Cardiac muscle cell (in vitro differentiated cells and primary cell): ENCODE measurements at places on chromosomes 7 and 10. TPM values are rescaled to one million over a fixed set of nuclear protein-coding genes. Genes with fewer than 3 reads are reported as not detected.

Gene PCDH15
- total RNA-seq, result 0.30 TPM in 1 of 2 replicates, not detected in the other

Gene CALY
- total RNA-seq, result 9.8 and 16.3 TPM in 2 replicates

Gene HMX2
- total RNA-seq, result not detected in 2 replicates

Gene GPR37
- total RNA-seq, result 8.6 and 17.1 TPM in 2 replicates

Gene MUC3A
- total RNA-seq, result not detected in 2 replicates

Gene ORC5
- total RNA-seq, result 65.4 and 66.5 TPM in 2 replicates

Gene HOXA13
- total RNA-seq, result not detected in 2 replicates

Gene PCLO
- 0.67 and 1.1 TPM in 2 replicates for total RNA-seq

Gene EN2
- not detected in 2 replicates for total RNA-seq

Gene LUC7L2
- 55.1 and 105 TPM in 2 replicates for total RNA-seq

DNA sequence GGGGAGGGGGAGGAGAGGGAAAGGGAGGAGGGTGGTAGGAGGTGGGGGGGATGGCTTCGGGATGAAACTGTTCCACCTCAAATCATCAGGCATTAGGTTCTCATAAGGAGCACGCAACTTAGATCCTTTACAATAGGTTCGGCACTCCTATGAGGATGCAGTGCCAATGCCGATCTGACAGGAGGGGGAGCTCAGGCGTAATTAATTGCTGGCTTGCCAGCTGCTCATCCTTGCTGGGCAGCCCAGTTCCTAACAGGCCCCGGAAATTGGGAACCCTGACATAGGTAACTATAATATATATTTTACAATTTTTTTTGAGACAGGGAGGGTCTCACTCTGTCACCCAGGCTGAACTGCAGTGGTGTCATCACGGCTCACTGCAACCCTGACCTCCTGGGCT, 118.8 kb upstream of the SFMBT2 start:
- H3K4me3 ChIP-seq, result no peak overlapping the region
- no peak overlapping the region for H3K27ac ChIP-seq
- peak; percentile 70 for DNase-seq
- H3K4me1 ChIP-seq, result no peaks in the 10 kb centered on the region
- no peaks in the 10 kb centered on the region for H3K27me3 ChIP-seq

DNA sequence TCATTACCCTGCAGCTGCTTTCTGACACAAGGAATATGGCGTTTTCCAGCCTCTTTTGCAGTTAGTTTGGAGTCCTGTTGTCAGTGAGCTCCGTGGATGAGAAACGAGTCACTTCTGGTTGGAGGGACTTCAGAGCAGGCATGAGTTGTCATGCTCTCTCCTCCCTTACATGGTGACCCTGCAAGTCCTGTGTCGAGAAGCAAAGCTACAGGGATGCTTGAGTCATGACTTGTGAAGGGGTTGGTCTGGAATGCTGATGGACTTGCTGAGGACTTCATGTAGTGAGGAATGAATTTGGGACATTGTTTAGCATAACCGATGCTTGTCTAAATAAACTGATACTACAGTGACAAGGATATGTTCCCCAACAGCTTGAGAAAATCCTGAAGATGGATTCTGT, 108.8 kb downstream of the ADCYAP1R1 start:
- no peak overlapping the region for H3K4me3 ChIP-seq
- H3K36me3 ChIP-seq, result no peaks in the 10 kb centered on the region

DNA sequence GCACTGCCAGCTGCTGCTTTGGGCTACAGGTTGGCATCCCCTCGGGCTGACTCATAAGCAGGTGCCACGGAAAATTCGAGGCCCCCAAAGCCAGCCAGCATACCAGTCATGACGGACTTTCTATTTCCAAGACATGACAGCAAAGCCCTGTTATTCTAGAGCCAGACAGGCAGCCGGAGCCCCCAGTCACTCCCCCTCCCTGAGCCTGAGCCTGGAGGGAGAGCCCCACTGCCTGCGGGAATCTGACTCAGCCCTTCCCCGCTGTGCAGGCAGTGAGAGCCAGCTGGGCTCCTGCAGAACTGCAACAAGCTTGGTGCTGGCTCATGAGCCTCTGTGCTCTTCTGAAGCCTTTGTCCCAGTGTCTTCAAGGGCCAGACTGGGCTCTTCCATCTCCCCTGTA, 15.8 kb downstream of the BTBD16 start:
- H3K4me1 ChIP-seq, result no peaks in the 10 kb centered on the region
- H3K27me3 ChIP-seq, result no peaks in the 10 kb centered on the region
- H3K36me3 ChIP-seq, result no peaks in the 10 kb centered on the region
- no peak overlapping the region for H3K27ac ChIP-seq
- no peak for DNase-seq

DNA sequence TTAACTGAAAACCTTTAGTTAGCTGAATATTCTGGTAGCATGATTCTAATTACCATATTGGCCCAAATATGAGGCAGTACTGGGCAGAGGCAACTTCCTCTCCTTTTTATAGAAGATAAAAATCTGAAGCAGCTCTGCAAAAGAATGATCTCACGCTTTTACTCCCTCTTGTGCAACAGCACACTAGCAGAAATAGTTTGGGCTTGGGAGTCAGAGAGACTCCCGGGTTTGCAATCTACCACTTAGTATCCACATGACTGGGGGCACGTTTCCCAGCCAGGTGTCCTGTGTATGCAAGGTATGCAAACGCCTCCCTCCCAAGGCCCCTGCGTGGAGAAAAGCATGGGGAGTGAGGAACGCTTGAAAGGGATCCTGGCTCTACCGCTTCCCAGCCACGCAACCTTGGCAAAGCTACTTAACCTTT, 47.2 kb upstream of the RHEB start:
- no peaks in the 10 kb centered on the region for H3K4me1 ChIP-seq
- peaks cover 75% of the 10 kb centered on the region for H3K36me3 ChIP-seq
- H3K4me3 ChIP-seq, result no peak overlapping the region
- DNase-seq, result no peak
- no peaks in the 10 kb centered on the region for H3K27me3 ChIP-seq
- peak overlapping the region; percentile 18 for H3K27ac ChIP-seq

DNA sequence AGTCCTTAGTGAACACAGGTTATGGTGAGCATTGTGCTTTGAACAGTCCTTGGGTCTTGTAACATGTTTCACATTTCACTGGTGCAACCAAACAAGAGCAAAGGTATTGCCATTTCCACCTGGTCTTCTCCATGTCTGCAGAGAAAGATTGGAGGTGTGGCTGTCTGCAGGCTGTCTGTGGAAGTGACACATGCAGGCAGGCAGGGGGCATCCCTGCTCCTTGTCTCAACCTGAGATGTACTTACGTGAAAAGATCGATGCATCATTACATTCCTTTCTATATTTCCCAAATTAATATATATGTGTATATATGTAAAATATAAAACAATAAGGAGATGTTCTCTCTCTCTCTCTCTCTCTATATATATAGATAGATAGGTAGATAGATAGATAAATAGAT, 54.3 kb downstream of the LRRC18 start:
- H3K27ac ChIP-seq, result no peak overlapping the region
- H3K4me1 ChIP-seq, result no peaks in the 10 kb centered on the region
- no peak overlapping the region for H3K4me3 ChIP-seq
- H3K36me3 ChIP-seq, result no peaks in the 10 kb centered on the region
- peaks cover 6% of the 10 kb centered on the region for H3K27me3 ChIP-seq
- DNase-seq, result peak; percentile 24

- peaks cover 16% of the 10 kb centered on the region for H3K27me3 ChIP-seq
- H3K36me3 ChIP-seq, result no peaks in the 10 kb centered on the region
- no peak overlapping the region for H3K4me3 ChIP-seq
- H3K4me1 ChIP-seq, result no peaks in the 10 kb centered on the region
- no peak overlapping the region for H3K27ac ChIP-seq
- DNase-seq, result no peak
Observed at GRCh38 chr10:117926491-117926890, 120.2 kb downstream of the RAB11FIP2 start.

DNA sequence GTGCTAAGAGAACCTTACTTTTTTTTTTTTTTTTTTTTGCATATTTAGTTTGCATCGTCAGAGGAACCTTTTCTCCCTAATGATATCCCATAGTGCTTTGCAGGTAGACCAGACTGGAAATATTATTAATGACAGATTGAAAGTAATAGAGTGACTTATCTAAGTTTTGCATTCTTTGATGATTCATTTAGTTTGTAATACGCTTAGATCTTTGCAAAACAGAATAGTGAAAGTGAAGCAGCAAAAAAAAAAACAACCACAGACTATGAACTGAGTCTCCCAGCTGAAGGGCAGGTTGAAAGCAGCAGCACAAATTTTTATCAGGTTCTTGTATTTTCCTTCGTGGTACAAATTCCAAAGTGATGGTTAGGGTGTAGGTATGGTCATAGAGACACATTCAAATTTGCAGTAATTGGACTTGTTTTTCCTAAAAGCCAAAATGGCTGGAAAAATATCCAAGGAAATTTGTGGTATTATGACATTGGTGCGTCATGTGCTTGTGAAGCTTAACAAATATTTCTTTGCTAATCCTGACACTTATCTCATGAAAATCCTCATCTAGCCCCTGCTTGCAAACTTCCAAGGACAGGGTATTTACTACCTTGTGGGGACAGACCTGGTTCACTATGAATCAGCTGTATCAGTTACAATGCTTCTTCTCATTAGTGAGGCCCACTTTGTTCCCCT, 81.8 kb upstream of the CREB5 start:
- no peak for DNase-seq
- H3K36me3 ChIP-seq, result no peaks in the 10 kb centered on the region
- H3K27me3 ChIP-seq, result no peaks in the 10 kb centered on the region
- H3K4me1 ChIP-seq, result peaks cover 21% of the 10 kb centered on the region
- no peak overlapping the region for H3K4me3 ChIP-seq
- H3K27ac ChIP-seq, result no peak overlapping the region

DNA sequence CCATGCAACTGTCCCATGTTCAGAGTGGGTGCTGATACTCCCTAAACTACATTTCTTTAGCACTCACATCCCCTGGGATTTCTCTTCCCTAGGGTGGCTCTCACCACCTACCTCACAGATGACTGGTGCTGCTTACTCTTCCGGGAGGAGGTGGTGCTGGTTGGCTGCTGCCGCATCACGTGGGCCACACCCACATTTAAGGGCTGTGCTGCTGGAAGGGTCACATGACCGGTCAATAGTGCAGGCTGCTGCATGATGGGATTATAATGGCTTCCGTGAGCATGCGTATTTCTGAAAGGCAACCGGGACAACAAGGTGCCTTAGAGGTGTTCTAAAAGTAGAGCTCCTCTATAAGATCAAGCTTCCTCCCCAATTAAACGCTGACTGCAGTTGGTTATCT, 76.8 kb downstream of the CLEC2L start:
- H3K4me1 ChIP-seq, result peaks cover 4% of the 10 kb centered on the region
- H3K4me3 ChIP-seq, result no peak overlapping the region
- H3K27me3 ChIP-seq, result no peaks in the 10 kb centered on the region
- H3K27ac ChIP-seq, result no peak overlapping the region

GRCh38 chr7:36854652-36855051, 130.4 kb upstream of the AOAH start:
- peaks cover 10% of the 10 kb centered on the region for H3K4me1 ChIP-seq
- H3K36me3 ChIP-seq, result no peaks in the 10 kb centered on the region
- H3K4me3 ChIP-seq, result no peak overlapping the region
- no peaks in the 10 kb centered on the region for H3K27me3 ChIP-seq
- DNase-seq, result no peak

- no peak for DNase-seq
- H3K4me1 ChIP-seq, result peaks cover 10% of the 10 kb centered on the region
- H3K27ac ChIP-seq, result no peak overlapping the region
- H3K4me3 ChIP-seq, result no peak overlapping the region
Observed at GRCh38 chr7:97022491-97023306, 1.9 kb downstream of the DLX5 start.

GRCh38 chr10:24277771-24278170, 68.8 kb downstream of the KIAA1217 start:
- H3K4me1 ChIP-seq, result no peaks in the 10 kb centered on the region
- no peaks in the 10 kb centered on the region for H3K36me3 ChIP-seq
- peak overlapping the region; percentile 48 for H3K27ac ChIP-seq
- H3K4me3 ChIP-seq, result no peak overlapping the region

GRCh38 chr10:124124769-124125161, 31.4 kb upstream of the CHST15 start:
- H3K4me1 ChIP-seq, result no peaks in the 10 kb centered on the region
- H3K27me3 ChIP-seq, result no peaks in the 10 kb centered on the region
- H3K27ac ChIP-seq, result no peak overlapping the region
- H3K36me3 ChIP-seq, result no peaks in the 10 kb centered on the region
- DNase-seq, result no peak
- no peak overlapping the region for H3K4me3 ChIP-seq

GRCh38 chr10:124683814-124684213, 60.4 kb downstream of the FAM53B start:
- H3K27ac ChIP-seq, result no peak overlapping the region
- peaks cover 12% of the 10 kb centered on the region for H3K36me3 ChIP-seq
- H3K27me3 ChIP-seq, result no peaks in the 10 kb centered on the region
- no peak for DNase-seq

- DNase-seq, result no peak
- no peaks in the 10 kb centered on the region for H3K4me1 ChIP-seq
- no peak overlapping the region for H3K4me3 ChIP-seq
- H3K27me3 ChIP-seq, result no peaks in the 10 kb centered on the region
Observed at GRCh38 chr7:149866779-149867447, 6.9 kb upstream of the ATP6V0E2 start.

DNA sequence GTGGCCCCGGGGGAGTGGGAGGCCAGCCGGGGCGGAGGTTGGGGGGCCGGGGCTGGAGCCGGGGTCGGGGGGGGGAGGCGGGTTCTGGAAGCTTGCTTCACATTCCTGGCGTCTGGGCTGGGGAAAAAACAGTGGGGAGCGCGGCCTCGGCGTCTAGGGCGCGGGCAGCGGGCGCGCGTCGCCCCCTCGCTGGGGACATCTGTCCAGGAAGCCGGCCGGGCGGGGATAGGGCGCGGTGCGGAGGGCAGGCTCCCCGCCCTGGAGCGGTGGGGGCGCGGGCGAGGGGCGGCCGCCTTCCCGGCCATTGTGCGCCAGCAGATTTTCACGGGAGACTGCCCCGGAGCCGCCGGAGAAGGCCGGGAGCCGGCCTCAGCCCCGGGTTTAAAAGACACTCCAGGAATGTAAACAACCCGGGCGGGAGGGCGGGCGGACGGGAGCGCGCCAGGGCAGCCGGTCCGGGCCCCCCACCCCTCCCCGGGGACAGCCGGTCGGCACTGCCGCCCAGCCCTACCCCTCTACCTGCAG, 1.4 kb downstream of the ZMIZ1 start:
- H3K27ac ChIP-seq, result peak overlapping the region; percentile 97
- no peaks in the 10 kb centered on the region for H3K36me3 ChIP-seq
- peak overlapping the region; percentile 97 for H3K4me3 ChIP-seq
- H3K4me1 ChIP-seq, result peaks cover 42% of the 10 kb centered on the region
- H3K27me3 ChIP-seq, result no peaks in the 10 kb centered on the region
- peak; percentile 47 for DNase-seq

DNA sequence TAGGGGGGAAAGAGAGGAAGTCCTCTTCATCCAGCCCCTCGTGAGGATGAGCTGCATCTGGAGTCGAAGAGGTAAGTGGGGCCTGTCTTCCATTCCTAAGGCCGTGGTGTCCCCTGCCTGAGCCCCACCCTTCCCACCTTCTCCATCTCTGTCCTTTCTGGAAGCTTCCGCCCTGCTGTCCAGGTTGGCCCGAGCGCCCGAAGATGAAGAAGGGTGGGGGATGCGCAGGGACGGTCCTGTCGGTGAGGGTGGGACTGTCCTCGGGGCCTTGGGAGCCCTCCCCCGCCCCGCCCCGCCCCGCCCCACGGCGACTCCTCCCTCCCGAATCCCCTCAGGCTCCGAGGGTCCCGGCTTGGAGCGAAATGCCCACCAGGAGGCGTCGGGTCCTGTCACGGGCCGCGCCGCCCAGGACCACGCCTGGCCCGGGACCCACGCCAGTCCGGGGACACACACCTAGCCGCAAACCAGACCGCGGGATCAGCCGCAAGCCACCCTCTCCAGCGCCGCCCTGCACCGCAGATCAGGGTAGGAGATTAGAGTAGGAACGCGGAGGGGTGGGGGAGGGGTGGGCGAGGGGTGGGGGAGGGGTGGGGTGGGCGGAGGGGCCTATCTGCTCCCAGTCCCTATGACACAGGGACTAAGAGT, 15.3 kb downstream of the GPRIN2 start:
- DNase-seq, result peak; percentile 85
- peak overlapping the region; percentile 28 for H3K4me3 ChIP-seq
- H3K27ac ChIP-seq, result no peak overlapping the region
